ENCODE measurements at places on chromosomes 12 and 14.

DNA sequence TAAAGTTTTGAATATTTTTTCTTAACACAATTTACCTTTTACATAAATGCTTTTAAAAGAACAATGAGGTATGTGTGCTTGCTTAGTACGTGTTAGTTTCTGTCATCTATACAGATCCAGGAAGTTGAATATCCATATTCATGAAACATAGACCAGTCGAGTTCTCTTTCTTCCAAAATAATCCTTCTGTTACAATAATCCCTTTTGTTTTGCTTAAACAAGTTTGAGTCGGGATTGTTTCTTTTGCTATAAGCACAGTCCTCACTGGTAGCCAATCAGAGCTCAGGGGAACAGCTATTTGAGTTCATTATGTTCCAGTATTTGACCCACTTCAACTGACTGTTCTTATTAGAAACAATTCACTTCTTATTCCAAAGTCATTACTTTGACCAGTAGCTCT is 214.7 kb upstream of the FLRT2 start:
- DNase-seq, result no peak

DNA sequence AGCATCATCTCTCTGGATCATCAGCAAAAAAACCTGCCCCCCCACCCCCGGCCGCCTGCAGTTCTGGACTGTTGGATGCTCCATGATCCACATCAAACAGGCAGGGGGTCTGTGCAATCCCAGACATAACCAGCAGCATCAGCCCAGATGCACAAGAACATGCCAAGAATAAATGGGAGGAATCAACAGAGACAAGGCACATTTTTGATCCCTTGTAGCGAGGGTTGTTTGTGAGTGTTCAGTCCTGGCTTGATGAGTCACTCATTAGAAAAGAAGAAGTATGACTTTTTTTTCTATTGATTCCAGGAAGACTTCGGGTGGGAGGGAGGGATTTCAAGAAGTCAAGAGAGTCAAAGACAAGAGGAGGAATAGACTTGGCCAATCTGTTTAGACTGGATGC is 244.2 kb downstream of the KSR2 start:
- DNase-seq, result no peak

DNA sequence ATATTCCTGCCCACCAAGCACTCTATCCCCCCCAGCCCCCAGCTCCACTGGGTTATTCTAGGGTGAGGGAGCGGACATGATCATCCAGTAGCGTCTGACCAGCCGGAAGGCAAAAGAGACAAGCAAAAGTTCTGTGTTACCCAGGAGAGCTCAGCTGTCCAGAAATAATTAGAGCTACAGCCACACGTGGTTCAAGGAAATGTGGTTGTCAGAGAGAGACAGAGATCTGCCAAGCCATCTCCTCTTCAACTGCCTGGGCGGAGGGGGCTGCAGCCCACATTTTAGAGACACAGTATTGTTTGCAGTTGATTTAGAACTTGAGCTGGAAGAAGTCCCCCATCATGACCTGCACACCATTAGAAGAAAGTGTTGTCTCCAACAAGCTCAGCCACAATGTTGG is 30.4 kb downstream of the DAO start:
- no peak for DNase-seq

DNA sequence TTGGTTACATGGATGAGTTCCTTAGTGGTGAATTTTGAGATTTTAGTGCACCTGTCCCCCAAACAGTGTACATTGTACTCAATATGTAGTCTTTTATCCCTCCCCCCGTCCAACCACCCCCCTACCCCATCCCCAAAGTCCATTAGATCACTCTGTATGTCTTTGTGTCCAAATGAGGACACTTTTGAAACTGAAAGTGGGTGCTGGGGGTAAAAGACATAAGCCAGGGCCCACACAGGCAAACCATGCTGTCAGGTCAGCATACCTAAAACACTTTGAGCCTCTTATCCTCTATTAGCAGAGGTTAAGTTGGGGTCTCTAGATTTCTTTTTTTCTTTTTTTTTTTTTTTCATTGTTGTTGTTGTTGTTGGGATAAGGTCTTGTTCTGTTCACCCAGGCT is 31.3 kb upstream of the KICS2 start:
- no peak for DNase-seq

- DNase-seq, result no peak
Observed at GRCh38 chr12:125132698-125133400, 67.6 kb downstream of the AACS start.

DNA sequence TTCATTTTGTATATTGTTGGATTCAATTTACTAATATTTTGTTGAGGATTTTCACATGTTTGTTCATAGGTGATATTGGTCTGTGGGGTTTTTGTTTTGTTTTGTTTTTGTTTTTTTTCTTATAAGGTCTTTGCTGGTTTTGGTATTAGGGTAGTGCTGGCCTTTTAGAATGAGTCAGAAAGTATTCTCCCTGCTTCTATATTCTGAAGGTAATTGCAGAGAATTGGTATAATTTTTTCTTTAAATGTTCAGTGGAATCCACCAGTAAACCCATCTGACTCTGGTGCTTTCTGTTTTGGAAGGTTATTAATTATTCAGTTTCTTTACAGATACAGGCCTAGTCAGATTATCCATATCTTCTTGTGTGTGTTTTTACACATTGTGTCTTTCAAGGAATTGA is 8.9 kb downstream of the TOGARAM1 start:
- DNase-seq, result no peak

DNA sequence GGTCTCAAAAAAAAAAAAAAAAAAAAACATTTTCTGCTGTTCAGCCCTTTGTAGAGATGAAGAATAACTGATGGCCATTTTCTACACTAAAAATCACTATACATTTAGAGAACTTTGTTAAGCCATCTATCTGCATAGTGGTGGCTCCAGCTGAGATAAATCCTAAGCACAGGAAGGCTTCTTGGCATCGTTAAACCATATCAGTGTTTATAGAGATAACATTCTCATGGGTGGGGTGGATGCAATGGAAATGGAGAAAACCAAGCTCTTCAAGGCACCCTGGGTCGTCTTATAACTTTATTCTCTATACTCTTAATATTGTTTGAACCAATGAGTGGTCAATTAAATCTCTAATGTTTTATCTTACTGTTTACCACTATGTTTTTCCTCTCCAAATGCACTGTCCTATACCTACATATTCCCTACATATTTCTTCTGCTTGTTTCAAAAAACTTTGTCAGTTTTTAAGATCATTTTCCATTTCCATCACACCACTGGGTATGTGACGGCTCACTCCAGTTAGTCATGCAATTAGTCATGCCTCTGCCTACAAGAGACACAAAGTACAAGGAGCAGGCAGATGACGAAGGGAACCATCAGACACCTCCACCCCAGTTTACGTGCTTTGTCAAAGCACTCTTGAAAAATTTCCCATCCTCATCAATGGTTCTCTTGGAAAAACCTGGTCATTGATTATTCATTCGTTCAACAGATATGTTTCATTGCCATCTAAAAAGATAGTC is 119.3 kb upstream of the OVCH1 start:
- no peak for DNase-seq

- DNase-seq, result no peak
Observed at GRCh38 chr14:64992328-64992885, 5.7 kb downstream of the FNTB start.

DNA sequence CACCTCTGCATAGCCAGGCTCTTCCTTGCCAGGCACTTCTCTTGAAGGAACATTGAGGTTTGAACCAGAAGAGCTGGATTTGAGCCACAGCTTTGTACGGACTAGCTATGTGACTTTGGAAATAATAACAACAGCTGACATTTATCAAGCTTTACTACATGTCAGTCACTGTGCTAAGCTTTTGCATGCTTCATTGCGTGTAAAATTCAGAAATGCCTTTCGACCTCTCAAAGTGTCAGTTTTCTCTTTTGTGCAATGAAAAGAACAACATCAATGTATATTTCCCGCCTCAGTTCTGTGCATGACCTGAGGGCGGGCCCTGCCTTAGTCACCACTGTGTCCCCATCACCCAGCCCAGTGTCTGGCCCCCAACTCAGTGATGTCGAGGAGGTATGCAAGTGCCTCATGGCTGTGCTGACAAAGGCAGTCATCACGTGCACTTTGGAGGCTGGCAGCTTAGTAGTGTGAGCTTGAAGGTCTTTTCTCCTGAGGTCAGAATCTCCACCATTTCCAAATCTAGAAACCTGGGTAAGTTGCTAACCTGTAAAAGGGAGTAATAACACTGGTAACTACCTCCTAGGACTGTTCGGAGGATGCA is 17.9 kb upstream of the AQP2 start:
- no peak for DNase-seq

- no peak for DNase-seq
Observed at GRCh38 chr14:92660571-92660970, 87.9 kb downstream of the LGMN start.

DNA sequence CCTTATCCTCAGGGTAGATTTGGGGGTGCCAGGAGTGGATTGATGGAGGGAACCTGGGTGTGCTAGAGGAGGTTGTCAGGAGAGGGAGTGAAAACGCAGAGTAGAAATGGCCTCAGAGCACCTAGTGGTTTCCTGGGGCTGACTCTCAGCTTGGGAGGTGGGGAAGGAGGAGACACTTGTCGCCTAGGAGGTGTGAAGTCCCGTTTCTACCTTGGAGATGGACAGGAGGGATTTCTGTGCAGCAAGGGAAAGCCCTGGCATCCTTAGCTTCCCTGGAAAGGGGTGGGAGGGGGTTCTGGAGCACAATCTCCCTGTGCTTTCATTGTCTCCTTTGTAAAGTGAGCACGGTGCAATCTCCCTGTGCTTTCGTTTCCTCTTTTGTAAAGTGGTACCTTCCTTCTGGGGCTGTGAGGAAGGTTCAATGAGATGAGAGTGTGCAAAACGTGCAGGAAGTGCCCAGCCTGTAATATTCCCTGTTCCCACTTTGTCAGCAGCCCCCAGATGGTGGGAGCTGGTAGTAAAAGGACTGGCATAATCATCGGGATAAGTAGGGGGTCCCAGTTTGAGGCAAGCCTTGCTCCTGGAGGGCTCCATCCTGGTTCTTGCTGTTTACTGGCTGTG is 1.6 kb downstream of the OAS3 start:
- no peak for DNase-seq

DNA sequence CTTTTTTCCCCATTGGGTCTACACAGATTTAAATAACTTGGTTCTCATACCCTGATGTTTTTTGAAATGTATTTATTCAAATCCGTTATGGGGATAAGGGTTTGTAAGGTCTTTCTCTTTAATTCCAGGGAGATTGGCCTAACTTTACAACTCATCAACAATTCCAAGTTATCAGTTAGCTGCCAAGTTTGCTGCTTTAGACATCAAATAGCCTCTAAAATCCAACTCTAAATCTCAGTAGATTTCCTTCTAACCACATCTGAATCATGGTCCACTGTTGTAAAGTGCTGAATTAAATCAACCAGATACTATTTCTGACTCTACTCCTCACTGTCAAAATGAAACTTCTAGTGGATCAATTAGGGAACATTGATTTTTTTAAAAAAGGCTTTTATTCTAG is 364.1 kb upstream of the E2F7 start:
- no peak for DNase-seq

GRCh38 chr14:49687942-49688700 is at the start of gene POLE2:
TSS of gene POLE2 (minus strand) at chr14:49688214. CDS start at chr14:49688203, 11 bp downstream.
- DNase-seq, result peak; percentile 67

- no peak for DNase-seq
Observed at GRCh38 chr14:69741055-69741454, 25.9 kb upstream of the SRSF5 start.

- no peak for DNase-seq
Observed at GRCh38 chr14:104999361-104999760, 13.8 kb downstream of the CLBA1 start.

DNA sequence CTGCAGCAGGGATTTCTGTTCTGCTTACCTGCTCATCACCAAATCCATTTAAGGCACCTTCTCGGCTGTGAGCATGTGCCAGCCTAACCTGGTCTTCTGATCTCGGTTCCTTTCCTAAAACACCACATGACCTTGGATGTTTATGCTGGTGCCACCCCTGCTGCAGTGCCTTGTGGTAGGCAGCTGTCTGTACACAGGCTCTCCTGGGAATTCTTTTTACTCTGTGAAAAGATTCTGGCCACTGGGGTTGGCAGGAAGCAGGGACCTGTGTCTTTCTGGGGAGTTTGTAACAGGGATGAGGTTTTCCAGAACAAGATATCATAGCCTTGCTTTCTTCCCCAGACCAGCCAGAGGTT is 10.4 kb upstream of the PLEKHG3 start:
- no peak for DNase-seq

DNA sequence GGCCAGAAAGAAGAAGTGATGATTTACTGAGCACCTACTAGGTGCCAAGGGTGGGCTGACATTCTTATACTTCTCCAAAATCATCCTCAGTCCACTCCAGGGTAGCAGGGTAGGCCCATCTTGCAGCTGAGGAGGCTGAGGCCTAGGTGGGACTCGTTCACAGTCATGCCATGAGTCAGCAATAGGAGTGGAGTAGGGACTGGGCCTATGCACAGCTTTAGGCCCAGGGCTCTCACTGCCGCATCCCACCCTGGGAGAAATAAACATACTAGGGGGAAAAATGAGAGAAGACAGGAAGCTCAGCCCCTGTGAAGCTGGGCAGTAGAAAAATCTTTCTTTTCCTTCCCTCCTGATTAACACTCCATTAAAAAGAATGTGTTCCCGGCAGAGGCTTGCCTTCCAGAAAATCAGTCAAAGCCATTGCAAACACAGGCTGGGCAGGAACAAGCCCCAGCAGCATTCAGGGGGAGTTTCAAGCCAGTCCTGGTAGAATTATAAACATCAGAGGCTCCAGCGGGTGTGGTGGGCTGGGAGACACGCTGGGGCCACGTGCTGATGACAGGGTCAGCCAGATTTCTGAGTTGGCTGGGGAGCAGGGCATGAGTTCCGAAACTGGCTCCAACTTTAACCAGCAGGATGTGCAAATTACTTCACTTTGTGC is 1.8 kb downstream of the HSPB8 start:
- DNase-seq, result no peak

GRCh38 chr12:39807043-39807442 is 187.4 kb upstream of the ABCD2 start:
- DNase-seq, result no peak

GRCh38 chr12:63843254-63843720 is 1.2 kb upstream of the SRGAP1 start:
- DNase-seq, result no peak

DNA sequence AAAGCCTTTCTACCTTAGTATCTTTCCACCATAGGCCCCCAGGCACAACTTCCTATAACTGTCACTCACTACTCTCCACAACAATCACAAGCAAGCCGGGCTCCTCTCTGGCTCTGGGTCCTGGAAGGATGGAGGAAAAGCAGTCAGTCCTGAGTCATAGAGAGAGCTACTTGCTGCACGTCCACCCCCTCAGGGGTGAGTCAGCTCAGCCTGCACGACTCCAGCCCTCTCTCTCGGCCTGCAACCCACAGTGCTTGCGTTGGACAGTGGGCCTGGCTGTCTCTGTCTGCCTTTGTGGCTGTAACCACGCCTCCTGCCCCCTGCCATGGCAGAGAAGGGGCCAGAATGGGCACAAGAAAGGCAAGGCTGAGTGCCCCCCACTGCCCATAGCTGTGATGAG is 154.1 kb upstream of the FKBP4 start:
- no peak for DNase-seq
